Kidney (tissue), 22 donors: ENCODE measurements at places on chromosomes 12 and 14. TPM values are rescaled to one million over a fixed set of nuclear protein-coding genes. Genes with fewer than 3 reads are reported as not detected.

Gene KRT73
- total RNA-seq, result not detected

Gene CIT
- total RNA-seq, result 81.6 TPM

Gene SLC8A3
- 0.98 TPM for total RNA-seq

- H3K4me1 ChIP-seq, result no peaks in the 10 kb centered on the region
- H3K36me3 ChIP-seq, result no peaks in the 10 kb centered on the region
- no peak for DNase-seq
Observed at GRCh38 chr14:36768638-36769337, 107.1 kb downstream of the PAX9 start.

Gene SRRM4
- 0.06 TPM for total RNA-seq
